Stimulated activated CD4-positive, alpha-beta T cell treated with anti-CD3 and anti-CD28 coated beads, Interleukin-4, amount 100 ng/mL, for 1 hour (primary cell): ENCODE measurements at places on chromosomes 13 and 19.

DNA sequence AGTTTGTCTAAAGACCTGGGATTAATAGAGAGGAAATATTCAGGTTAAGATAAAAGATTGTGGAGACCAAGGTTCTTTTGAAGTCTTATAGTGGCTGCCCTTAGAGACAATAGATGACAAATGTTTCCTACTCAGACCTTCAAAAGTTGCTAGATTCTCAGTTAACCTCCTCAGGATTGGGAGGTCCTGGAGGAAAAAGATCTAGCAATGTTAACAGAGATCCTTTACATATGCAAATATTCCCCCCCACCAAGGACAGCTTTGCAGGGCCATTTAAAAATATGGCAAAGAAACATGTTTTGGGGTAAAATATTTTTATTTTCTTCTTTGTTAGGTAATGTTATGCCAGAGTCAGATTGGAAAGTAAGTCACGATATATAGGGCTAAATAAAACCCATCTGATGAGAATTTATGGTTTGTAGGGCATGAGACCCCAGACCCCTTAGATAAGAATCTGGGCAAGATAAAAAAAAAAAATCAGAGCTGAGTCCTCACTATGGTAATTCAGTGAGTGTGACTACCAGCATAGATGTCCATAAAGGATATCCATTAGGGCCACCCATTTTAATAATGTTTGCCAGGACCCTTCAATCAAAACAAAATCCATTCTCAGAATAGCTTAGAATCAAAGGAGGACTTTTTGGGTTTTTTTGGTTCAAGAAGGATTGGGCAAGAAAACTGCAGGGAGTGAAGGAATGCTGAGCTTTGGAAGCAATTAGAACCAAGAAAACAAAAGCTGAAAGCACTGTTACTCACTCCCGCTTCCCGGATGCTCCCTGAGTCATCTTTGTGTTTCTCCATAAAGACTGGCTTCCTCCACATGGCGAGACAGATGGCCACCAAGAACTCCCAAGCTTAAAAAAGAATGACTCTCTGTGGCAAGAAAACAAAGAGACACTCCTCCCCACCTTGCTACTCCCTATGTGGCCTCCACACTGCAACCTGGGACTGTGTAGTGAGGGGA lies 28.2 kb downstream of the VSTM1 start:
- no peak for DNase-seq

- DNase-seq = no peak
Measured at GRCh38 chr13:99066219-99066618, 88.4 kb upstream of the DOCK9 start.

DNA sequence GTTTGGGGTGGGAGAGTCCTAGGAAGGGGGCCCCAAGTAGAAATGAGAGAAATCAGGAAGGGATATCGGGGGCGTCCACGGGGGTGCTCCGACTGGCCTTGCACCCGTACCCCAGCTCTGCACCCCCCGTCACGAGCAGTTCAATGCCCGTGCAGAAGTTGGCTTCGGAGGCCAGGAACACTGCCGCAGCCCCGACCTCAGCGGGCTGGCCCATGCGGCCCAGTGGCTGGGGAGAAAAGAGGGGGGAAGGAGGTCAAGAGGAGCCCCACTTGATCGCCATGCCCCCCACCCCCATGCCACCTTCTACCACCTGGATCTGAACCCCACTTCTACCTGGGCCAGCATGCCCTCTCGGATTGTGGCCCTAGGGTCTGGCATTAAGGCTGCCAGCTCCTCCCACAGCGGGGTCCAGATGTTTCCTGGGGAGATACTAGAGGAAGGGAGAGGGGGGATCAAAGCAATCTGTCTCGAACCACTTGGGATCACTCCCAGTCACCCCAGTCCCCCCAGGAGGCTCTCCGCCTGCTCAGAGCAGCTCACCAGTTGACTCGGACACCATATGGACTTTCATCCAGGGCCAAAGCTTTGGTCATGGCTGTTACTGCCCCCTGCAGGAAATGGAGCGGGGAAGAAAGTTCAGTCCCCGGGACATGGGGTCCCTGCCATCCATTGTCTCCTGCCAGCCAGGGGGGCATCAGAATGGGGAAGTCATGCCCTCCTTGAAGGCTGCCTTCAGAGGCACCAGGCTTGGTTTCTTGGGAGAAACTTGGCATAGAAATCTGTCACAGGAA lies 2.5 kb upstream of the BCAT2 start:
- DNase-seq = no peak

GRCh38 chr13:77502104-77502720 lies 33.3 kb upstream of the SCEL start:
- no peak for DNase-seq

GRCh38 chr19:8526345-8527091 lies 12.6 kb upstream of the ZNF414 start:
- no peak for DNase-seq

GRCh38 chr19:3054972-3055740 lies 7.1 kb downstream of the TLE5 start:
- no peak for DNase-seq

DNA sequence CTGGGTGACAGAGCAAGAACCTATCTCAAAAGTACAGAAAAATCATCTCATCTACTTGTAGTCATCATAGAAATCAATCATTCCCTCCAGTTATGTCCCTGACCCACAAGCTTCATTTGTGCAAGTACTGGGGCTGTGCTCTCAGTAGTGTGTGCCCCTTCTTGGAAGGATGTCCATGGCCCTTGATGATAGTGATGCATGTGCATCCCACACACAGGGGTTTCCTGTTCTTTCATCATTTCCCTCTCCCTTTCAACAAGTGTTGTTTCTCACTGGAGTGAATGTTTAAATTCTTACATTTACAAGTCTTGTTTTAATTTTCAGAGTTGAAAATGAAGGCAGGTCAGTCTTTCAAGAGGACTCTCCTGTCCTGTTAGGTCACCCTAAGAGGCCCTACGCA lies 1.5 kb downstream of the LGALS13 start:
- DNase-seq = no peak

DNA sequence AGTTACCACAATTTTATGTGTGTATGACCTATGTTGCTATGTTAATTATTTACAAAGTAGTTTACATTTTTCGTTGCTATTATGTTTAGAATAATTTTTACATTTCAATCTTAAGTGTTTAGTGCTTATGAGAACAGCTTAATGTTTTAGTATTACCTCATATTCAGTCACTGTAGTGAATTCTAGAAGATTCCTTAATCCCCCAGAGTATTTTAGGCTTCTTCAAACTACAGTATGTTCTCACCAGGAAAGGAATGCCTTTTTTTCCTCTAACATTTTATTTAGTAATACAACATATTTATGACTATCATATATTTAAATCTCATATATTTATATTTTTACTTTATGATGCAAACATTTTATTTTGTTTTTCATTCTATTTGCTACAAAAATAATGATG lies 612.1 kb upstream of the KLHL1 start:
- no peak for DNase-seq

- peak; percentile 38 for DNase-seq
Measured at GRCh38 chr19:20247016-20247683, 80.1 kb downstream of the ZNF486 start.

DNA sequence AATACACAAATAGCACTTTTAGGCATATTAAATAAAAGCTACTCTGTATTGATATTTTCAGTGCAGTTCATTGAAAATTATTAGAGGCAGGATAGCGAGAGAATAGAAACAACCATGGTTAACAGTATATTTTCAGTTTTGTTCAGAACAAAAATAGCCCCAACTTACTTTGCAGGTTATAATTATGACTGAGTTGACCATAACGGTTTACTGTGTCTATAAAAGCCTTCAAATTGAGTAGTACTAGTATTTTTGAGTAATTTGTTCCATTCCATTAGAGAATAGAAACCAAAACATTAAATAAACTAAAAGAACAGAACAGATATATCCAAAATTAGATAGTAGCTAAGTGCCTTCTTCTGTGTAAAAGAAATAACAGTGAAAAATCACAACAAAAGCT lies 1108.4 kb upstream of the PCDH20 start:
- no peak for DNase-seq

DNA sequence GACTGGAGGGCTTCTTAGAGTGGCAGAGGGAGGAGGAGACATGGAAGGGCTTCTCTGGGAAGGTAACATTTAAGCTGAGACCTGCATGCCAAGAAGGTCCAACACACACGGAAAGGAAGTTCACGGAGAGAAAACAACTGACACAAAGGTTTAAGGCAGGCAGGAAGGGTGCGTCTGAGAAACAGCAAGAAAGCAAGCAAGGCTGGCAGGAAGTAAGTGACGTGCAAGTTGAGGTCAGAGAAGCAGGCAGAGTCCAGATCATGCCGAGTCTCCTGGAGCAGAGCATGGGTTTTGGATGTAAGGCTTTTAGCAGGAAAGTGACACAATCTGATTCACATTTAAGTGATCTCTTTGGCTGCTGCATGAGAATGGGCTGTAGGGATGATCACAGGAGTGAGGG lies 60.5 kb downstream of the ATP7B start:
- DNase-seq = no peak

- DNase-seq = no peak
Measured at GRCh38 chr19:32558607-32559228, 22.3 kb upstream of the PDCD5 start.

- no peak for DNase-seq
Measured at GRCh38 chr13:52896827-52897659, 48.6 kb upstream of the PCDH8 start.

GRCh38 chr13:19067767-19068166 lies 113.9 kb downstream of the TUBA3C start:
- no peak for DNase-seq

GRCh38 chr13:51502153-51502651 lies 49.4 kb upstream of the INTS6 start:
- peak; percentile 29 for DNase-seq

- DNase-seq = no peak
Measured at GRCh38 chr19:39825093-39825463, 8.9 kb downstream of the DYRK1B start.

DNA sequence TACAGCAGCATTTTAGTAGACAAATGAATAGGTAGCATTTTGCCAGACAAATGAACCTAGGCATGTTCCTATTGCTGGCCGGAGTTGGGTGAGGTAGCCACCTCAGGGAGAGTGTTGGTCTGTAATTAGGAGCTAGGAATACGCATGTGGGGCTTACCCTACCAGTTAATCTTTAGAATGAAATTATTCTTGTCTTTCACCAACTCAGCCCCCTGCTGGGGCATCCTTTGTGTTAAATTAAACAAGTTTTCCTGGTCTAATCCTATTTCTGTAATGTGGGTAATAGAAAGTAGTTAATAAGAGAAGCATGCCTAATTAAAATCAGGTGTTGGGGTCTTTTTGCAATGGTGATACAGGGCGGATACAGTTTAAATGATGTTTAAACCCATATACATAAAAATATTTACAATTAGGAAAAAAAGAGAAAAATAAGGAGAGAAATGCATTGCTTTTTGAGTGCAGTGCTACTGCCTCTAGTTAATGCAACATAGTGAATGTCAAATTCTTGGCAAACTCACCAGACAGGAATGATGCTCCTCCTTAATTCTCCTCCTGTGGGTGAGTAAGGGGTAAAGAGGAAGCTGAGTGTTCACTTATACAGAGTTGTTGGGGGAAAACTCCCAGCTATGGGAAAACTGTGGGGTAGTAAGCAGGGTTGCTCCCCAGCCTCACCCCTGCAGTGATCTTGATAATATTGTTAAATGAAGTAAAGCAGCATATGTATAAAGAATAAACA lies 276.4 kb upstream of the EDNRB start:
- no peak for DNase-seq

- no peak for DNase-seq
Measured at GRCh38 chr13:106846571-106847448, 278.9 kb upstream of the ARGLU1 start.

DNA sequence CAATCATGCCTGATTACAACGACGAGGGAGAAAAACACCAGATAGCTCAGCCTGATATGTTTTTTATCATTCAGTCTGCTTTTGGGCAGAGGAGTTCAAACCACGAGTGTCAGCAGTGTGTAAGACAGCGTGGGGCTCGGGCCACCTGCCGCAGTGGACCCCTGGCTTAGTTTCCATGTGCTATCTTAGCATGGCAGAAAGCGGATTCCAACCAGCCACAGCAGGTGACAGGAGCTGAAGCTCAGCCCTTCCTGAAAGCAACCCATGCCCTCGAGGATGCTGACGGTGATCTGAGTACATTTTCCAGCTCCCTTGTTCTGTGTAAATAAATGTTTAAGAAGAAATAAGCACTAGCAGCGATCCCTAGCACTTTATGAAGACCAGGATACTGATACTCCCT lies 32.2 kb upstream of the MBNL2 start:
- no peak for DNase-seq

- peak; percentile 64 for DNase-seq
Measured at GRCh38 chr19:2775556-2776430, 7.3 kb downstream of the SGTA start.

- no peak for DNase-seq
Measured at GRCh38 chr13:110136660-110137585, 170.0 kb downstream of the COL4A1 start.

DNA sequence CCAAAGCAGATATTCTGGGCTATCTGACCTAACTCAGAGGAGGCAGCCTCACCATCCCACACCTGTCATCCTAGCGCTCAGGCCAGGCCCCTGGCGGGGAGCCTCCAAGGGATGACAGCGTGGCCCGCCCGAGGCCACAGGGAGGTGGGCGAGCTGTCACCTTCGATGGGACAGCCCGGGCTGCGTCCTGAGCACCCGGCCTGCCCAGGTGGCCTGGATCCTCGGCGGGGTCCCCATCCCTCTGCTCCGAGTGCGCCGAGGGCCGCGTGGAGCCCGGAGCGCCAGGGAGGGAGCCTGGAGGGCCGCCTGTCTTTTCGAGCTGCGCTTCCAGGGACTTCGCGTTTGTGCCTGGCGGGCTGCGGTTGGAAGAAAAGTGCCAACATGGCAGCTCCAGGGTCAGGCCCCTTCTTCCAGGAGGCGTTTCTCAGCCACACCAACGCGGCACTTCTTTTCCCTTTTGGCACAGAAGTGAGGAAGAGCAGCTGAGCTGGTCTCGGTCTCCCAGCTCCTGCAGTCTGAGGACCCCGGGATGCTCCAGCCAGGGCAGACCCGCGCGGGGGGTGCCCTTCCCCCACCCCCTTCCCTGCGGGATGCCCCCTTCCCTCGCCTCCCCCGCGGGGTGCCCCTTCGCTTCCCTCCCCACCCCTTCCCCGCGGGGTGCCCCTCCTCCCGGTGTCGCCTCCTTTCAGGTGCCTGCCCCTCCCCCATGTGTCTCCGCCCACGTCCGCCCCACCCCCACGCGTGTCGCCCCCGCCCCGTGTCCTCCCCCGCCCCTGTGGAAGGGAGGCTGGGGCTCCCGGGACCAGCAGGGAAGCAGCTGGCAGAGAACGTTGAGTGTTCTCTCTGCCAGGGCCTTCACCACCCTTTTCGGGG lies 42.3 kb downstream of the GJA3 start:
- DNase-seq = peak; percentile 46

- no peak for DNase-seq
Measured at GRCh38 chr13:93534181-93534700, 307.6 kb downstream of the GPC6 start.

- DNase-seq = no peak
Measured at GRCh38 chr13:72552731-72553130, 174.7 kb downstream of the MZT1 start.
